ENCODE measurements at places on chromosomes 11 and 22. TPM values are rescaled to one million over a fixed set of nuclear protein-coding genes. Genes with fewer than 3 reads are reported as not detected.

Gene OR51E2
- 0.57 TPM for total RNA-seq

Gene NXPE2
- total RNA-seq: 0.57 TPM

Gene AP5B1
- total RNA-seq: 15.3 TPM

Gene SCGB1C1
- not detected for total RNA-seq

Gene MIF
- total RNA-seq: 385 TPM

Gene APLNR
- total RNA-seq: 20.8 TPM

Gene HTR3A
- not detected for total RNA-seq

Gene KCNJ11
- 1.3 TPM for total RNA-seq

Gene OR6Q1
- total RNA-seq: not detected

Gene ACTN3
- total RNA-seq: 0.14 TPM

Gene KRTAP5-9
- total RNA-seq: 0.19 TPM

Gene TSPAN18
- 65.8 TPM for total RNA-seq

Gene PPP6R3
- total RNA-seq: 84.2 TPM

Gene CCDC116
- total RNA-seq: 0.23 TPM

Gene FAM180B
- total RNA-seq: 7.2 TPM

Gene KCNQ1
- 4.7 TPM for total RNA-seq

Gene CHST1
- total RNA-seq: 3.3 TPM

Gene C11orf21
- total RNA-seq: 1.3 TPM

Gene DNAJB7
- not detected for total RNA-seq

Gene FADS2
- 123 TPM for total RNA-seq

Gene KIRREL3
- 0.10 TPM for total RNA-seq

Gene FZD4
- total RNA-seq: 42.4 TPM

Gene SLC43A1
- 11.5 TPM for total RNA-seq
